ENCODE measurements at places on chromosomes 7 and 10.

DNA sequence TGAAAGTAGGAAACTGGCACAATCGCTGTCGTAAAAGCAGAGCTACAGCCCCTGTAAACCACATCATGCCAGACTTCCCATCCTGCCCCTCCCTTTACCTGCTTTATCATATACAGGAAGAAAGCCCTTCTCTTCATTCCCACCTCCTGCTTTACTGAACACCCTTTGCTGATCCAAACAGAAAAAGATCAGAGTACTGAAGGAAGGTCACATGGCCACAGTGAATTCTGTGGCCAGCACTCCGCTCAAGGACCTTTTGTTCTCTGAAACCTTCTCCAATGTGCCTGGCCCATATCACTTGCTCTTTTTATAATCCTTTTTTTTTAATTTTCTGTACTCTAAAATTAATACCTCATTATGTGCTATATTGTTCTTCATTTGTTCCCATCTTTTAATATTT, 108.8 kb upstream of the LRGUK start:
- DNase-seq, result no peak

DNA sequence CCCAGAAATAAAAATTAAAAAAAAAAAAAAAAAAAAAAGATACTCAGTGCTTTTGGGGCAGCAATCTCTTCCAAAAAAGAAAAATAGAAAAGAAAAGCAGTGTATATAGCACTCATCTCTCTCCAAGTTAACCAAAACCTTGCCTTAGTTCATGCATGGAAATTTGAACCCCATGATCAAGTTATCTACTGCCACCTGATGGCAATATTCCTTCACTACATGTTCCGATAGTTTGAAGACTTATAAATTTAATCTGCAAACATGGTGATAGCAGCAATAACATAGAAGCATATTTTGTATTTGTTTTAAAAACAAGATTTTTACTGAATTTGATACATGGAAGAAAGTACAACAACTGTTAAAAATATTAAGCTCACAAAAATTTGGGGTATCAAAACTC, 48.6 kb upstream of the SLIT1 start:
- DNase-seq, result peak; percentile 26

- peak; percentile 32 for DNase-seq
Observed at GRCh38 chr7:134752006-134752760, 27.3 kb upstream of the CALD1 start.

DNA sequence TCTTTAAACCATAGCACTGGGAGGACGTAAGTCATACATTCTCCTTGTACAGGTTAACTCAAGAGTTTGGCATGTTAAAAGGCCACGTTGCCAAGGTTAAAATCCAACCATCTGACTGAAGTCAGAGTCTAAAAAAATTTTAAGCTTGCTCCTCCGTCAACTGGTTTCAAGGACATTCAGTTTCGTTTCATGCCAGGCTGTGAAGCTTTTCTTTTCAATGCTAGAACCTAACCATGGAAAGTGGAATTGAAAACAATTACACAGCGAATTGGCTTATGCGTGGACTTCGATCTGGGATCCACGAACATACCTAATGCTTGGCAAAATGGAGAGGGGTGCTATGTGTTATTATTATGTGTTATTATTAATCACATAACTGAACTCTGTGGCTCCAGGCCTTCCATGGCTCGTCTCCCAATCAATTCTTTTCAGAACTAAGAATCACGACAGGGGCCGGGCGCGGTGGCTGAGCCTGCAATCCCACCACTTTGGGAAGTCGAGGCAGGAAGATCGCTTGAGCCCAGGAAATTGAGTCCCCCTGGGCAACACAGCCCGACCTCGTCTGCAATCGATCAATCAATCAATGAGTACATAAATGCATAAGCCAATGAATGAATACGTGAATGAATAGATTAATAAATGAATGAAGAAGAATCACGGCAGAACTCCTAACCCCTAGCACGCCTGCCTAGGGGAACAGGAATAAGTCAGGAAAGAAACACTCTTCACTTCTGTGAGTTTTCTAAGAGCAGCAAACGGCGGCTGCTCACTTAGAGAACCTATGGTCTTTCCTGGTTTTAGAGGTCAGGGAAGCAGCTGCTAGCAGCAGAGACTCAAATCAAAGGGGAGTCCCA, 733 bp upstream of the ARL5B start:
- DNase-seq, result peak; percentile 52

DNA sequence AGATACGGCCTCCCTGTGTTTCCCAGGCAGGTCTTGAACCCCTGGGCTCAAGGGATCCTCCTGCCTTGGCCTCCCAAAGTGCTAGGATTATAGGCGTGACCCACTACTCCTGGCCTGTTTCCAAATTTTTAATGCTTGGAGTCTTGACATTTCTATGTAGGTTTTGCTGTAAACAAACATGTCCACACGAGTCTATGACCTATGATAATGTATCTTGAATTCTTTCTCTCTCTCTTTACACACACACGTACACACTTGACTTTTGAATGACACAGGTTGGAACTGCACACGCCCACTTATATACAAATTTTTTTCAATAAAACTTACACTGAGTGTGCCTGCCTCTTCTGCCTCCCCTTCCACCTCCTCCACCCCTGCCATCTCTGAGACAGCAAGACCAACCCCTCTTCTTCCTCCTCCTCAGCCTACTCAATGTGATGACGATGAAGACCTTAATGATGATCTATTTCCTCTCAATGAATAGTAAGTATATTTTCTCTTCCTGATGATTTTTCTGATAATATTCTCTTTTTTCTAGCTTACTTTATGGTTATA, 44.1 kb upstream of the LAMB1 start:
- DNase-seq, result no peak

DNA sequence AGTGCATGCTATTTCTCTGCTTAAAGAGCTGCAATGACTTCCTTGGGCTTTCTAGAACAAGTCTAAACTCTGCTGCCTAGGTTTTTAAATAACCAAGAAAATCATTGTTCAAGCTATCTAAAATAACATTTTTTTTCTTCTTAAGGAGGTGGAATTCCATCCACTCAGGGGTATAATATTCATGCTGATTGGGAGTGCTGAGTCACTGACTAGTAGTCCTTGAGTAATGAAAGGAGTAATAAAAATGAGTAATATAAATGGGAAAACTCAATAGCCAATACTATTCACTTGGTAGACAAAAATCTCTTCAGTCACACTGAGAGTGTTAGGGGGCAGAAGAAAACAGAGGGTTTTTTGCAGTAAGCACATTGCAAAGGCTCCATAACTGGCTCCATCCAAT, 72.0 kb downstream of the GFRA1 start:
- DNase-seq, result no peak
